ENCODE measurements at places on chromosomes 5 and 9.

- DNase-seq = peak; percentile 74
These were observed 40.0 kb upstream of the CDK5RAP2 start for GRCh38 chr9:120619751-120620655.

DNA sequence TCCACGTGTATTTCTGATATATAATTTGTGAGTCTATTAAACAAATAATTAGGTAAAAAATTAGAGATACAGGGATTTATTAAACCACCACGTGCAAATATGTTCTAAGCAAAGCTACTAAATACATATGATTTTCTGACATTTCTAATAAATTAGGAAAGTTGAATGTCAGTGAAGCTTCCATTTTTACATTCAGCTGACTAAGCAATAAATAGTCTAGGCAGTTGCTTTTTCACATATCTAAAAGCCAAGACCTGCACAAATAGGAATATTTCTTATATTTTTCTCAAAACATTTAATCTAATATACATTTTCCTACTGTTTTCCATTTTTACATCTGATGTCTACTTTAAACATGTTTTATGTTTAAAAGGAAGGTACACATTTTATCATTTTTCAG is 322.6 kb upstream of the EFNA5 start:
- no peak for DNase-seq

DNA sequence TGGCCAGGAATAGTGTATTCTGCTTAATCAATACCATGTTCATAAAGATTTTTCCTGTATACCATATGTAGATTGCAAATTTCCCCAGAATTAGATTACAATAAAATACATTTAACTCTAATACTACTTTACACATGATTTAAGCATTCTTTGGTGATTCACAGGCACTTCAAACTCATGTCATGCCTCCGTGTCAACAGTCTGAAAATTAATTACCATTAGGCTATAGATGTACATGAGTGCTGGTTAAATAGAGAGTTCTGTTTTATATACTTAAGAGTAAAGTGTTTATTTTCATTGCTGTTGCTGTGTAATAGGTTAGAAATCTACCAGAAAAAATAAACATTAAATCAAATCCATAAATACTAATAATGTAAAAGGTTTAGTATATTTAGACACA is 159.8 kb downstream of the ZSWIM6 start:
- no peak for DNase-seq

DNA sequence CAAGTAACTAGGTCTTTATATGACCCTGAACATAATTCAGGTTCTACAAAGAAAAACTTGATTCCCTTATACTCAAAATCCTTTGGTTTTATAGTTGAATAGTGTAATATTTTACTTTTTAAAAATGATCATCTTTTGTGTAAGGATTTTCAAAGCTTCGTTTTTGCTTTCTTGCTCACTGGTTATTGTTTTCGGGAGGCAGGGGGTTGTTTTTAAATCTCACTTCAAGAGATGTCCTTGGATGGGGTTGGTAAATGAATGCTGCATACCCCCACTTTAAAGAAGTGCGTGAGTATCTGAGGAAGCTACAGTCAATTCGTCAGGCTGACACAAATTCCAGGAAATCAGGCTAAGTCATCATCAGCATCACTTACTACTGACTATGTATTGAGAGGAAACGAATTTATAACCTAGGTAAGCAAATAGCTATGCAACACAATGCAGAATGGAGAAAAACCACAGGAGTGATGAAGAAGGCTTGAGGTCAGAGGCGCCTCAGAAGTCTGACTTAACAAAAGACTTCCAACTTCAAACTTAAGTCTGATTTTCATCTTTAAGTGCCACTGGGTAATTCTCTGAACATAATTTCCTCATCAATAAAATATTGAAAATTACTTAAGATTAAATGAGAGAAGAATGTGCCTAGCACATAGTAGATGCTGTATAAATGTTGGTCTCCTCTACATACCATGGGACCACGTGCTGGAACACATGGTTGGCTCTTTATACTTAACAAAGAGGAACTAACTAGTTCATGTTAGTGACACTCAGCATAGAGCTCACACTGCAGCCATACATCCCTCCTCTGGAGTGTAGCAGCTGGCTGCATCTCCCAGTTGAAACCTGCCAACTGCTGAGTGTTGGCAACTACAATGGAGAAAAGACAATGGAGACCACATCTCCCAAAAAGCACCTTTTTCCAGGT is 106.0 kb upstream of the KIF2A start:
- DNase-seq = no peak

- DNase-seq = no peak
These were observed 367.7 kb upstream of the PRR16 start for GRCh38 chr5:120096413-120096812.

DNA sequence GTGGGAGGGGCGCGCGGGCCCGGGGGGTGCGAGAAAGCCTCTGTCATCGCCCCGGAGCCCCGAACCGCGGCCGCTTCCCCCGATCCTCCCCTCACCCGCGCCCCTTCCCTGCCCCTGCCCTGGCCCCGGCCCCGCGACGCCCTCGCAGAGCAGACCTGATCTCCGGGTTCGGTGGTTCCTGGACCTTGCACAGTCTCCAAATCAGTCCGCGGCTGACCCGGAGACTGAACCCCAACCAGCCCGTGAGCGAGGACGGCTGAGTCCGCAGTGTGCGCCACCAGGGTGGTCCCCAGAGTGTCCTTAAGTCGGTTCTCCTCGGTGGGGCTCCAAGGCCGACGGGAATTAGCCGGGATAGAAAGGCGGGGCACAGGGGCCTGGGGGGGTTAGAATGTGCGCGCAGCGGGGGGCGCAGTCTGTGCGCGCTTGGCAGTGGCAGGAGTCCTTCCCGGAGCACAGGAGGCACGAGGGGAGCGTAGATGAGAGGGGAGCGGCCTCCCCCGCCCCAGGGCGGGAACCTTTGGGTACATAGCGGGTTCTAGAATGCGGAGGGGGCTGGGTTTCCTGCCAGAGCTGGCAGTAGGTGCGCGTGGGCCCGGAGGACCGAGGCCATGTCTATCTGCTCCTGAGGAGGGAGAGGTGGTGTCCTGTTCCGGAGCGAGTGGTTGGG is 779 bp downstream of the PKN3 start:
- DNase-seq = no peak

- no peak for DNase-seq
These were observed 3.0 kb downstream of the NUDT2 start for GRCh38 chr9:34332076-34332964.

DNA sequence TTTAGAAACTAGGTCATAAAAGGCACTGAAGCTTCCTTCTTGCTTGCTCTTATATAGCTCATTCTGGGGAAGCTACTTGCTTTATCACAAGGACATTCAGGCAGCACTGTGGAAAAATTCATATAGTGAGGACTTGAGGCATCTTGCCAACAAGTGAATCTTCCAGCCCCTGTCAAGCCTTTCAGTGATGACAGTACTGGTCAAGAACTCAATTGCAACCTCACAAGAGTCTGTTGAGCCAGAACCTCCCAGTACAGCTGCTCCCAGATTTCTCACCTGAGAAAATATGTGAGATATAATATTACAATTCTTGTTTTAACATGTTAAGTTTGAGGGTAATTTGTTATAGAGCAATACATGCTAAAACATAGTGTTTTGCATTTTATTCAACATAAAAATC is 2011.0 kb upstream of the NUDT12 start:
- DNase-seq = no peak

GRCh38 chr9:16364347-16364746 is 506.1 kb downstream of the BNC2 start:
- DNase-seq = no peak

DNA sequence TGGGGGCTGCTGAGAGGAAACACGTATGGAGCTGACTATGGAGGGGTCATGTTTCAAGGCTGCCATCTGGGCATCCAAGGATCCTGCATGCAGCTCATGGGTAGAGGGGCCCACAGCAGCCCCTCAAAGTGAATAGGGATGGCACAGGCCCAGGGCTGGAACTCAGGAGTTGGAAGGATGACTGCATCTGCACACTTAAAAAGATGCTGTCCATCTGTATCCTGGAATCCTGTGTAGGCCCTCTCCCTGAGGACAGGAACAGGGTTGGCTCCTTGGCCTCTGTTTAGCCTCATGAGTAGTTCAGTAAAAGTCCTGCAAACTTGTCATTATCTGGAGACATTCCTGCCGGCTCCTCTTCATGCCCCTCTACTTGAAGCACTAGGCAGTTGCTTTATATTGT is 4.0 kb downstream of the BNIP1 start:
- DNase-seq = no peak

- no peak for DNase-seq
These were observed 233.3 kb downstream of the PCSK1 start for GRCh38 chr5:96199713-96200183.

DNA sequence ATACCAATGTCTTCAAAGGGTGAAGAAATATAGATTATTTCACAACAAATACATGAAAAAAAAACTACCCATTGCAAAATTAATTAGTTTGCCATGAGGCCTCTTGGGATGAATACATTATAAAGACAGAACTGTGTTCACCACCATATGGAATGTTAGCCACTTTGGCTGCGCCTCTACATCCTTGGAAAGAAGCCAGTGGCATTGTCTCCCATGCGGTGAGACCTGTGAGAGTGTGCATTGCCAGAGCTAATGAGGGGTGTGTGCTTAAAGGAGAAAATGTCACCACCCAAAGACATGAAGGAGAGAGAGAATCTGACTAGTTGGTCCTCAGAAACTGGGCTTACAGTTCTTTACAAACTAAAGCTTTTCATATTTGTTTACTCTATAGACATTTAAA is 110.6 kb downstream of the PLPPR1 start:
- no peak for DNase-seq

- no peak for DNase-seq
These were observed 40.4 kb downstream of the ABLIM3 start for GRCh38 chr5:149181732-149182131.

GRCh38 chr5:43608406-43608805 is 5.4 kb downstream of the NNT start:
- DNase-seq = no peak

GRCh38 chr5:112390327-112390726 is 28.8 kb downstream of the EPB41L4A start:
- no peak for DNase-seq

- DNase-seq = no peak
These were observed 11.4 kb downstream of the GCNT4 start for GRCh38 chr5:75040973-75041372.

DNA sequence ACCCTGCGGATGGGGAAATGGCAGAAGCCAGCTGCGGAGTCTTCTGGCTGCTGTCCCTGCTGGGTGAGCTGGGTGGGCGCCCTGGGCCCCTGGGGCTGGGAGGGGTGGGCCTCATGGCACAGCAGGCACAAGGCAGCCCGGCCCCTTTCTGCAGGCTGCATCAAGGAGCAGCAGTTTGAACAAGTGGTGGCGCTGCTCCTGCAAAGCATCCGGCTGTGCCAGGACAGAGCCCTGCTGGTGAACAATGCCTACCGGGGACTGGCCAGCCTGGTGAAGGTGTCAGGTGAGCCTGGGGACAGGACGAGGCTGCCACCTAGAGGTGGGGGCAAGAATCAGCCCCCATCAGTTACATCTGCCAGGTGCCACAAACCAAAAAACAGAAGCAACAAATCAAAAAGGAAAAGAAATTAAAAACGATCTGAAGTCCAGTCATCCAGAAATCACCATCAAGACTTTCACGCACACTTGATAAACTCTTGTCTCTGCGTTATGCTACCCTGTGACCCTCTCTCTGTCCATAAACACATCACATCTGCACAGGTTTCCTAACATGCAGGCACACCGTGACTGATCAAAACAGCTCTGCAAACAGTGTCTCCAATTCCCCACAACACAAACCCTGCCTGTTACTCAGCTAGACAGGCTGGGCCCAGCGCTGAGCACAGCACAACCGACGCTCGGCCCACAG is 13.9 kb downstream of the REXO4 start:
- DNase-seq = no peak

GRCh38 chr9:26131886-26132285 is 453.6 kb upstream of the TUSC1 start:
- DNase-seq = no peak

DNA sequence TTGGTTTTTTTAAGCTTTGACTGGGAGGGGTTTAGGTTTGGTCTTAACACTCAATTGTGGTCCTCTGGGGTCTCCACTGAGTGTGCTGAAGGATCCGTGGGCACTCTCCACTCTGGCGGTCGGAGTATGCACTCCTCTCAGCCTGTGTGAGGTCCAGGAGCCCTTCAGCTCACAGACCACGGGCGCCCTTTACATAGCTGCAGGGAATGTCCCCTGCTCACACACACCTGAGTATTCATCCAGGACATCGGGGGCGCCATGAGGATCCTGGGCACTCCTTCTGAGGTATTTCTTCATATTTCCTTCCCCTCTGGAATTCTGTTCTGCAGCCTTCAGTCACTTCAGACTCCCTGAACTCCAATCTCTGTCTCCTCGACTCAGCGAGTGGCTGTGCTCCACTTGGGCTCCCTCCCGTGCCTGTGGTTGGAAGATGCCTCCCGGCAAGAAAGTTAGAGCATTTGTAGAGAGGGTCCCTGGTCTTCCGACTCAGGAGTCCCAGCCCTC is 12.5 kb downstream of the TRIP13 start:
- DNase-seq = no peak

DNA sequence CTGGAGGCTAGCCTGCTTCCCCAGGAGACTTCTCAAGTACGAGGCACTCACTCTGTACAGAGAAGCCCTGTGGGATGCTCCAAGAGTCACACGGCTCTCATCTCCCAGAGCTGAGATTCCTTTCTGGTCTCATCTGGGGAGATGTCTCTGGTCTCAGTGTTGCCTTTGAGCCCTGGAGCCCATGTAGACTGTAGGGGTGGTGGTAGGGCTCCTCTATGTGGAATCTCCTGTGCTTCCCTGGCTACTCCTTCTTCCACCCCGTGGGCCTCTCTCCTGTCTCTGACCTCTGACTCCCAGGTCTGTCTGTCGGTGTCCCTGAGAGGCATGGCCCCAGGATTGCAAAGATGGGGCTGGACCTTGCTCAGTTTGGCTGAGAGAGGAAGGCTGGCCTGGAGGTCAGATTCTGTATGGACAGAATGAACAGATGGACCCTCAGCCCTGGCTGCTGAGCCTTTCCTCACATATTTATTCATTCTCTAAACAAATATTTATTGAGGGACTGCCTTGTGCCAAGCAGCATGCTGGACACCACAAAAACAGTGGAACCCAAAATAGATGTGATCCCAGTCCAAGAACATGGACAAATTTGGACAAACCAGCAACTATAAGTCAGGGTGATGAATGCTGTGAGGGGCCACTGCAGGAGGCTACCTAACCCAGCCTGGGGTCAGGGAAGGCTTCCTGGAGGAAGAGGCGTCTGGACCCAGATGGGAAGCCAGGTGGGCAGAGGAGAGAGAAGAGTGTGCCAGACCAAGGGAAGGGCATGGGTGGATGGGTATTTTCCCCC is 2.6 kb downstream of the CCL19 start:
- no peak for DNase-seq
